ENCODE measurements at places on chromosomes 11 and 22. TPM values are rescaled to one million over a fixed set of nuclear protein-coding genes. Genes with fewer than 3 reads are reported as not detected.

DNA sequence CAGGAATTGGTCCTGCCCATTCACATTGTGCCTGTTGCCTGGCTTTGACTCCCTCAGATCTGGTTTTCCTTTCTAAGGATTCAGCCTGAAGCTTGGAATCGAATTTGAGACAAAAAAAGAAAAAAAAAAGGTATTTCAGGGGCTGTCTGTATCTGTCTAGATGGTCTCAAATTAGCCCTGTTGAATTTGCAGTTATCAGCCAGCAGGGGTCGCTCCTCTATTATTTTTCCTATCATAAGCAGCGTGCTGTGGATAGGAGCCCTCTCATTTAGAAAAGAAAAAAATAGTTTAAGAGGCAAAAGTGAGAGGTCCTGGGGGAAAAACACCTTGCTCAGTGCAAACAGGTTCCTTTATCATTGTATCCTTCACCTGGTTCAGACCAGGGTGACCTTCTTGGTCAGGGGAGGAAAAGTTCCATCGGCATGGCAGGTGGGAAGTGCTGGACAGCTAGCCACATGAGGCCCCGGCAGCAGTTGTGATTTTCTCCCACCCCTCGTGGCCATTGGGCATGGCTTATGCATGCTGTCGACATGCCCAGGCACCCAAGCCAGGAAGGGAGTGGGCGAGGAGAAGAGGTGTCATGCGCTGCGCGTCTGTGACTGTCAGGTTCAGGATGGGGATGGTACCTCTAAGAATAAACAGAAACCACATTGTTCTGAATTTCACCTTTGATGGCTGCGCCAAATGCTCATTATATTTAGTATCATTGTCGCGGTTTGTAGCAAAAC, 13.1 kb downstream of the OR5AK2 start:
- no peak for DNase-seq
- no peak overlapping the region for H3K27ac ChIP-seq
- H3K4me1 ChIP-seq, result no peaks in the 10 kb centered on the region
- no peaks in the 10 kb centered on the region for H3K27me3 ChIP-seq
- no peak overlapping the region for H3K4me3 ChIP-seq

DNA sequence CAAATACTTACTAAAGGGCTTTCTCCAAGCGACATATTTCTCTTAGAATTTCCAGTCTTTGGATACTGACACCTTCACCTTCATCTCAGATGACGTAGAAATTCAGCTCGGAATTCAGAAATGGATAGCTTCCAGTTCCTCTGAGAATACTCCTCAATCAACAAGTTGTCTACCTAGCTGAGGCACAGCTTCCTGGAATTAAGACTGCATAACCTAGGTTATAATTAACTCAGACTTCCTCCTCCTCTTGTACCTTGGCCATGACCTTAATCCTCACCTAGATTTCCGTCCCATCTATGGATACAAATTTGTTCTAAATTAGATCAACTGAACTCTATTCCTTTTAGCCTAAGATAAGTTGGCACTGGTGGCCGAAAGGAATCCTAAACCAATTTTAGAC, 17.4 kb downstream of the ATP5MG start:
- no peaks in the 10 kb centered on the region for H3K36me3 ChIP-seq
- no peak overlapping the region for H3K4me3 ChIP-seq
- H3K27me3 ChIP-seq, result no peaks in the 10 kb centered on the region
- no peak for DNase-seq
- no peak overlapping the region for H3K27ac ChIP-seq

The GCAT gene
- total RNA-seq, result 3.9 TPM

The TMPRSS5 gene
- 1.2 TPM for total RNA-seq

The SCN3B gene
- total RNA-seq, result not detected

- no peak for DNase-seq
- no peak overlapping the region for H3K4me3 ChIP-seq
- no peaks in the 10 kb centered on the region for H3K4me1 ChIP-seq
- no peaks in the 10 kb centered on the region for H3K27me3 ChIP-seq
- H3K27ac ChIP-seq, result no peak overlapping the region
- peaks cover 58% of the 10 kb centered on the region for H3K36me3 ChIP-seq
These were observed 12.0 kb downstream of the PPIL2 start for GRCh38 chr22:21677606-21678443.

DNA sequence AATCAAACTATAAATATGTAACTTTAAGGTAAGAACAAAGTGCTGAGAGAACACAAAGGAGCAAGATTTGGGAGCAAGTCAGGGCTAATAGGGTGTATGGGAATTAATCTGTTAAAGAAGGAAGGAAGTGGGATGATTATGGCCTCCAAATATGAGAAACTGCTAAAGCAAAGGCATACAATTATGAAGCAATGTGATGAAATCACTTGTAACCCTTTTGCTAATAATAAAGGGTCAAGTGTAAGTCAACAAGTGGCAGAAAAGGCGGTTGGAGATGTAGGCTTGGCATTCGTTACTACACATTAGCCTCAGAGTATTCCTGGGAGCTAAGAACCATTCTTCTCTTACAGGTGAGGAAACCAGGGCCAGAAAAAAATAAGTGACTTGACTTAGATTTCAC, 1002.3 kb upstream of the TENM4 start:
- no peaks in the 10 kb centered on the region for H3K27me3 ChIP-seq
- H3K36me3 ChIP-seq, result no peaks in the 10 kb centered on the region
- H3K4me1 ChIP-seq, result no peaks in the 10 kb centered on the region
- H3K27ac ChIP-seq, result no peak overlapping the region

GRCh38 chr11:45267052-45267451, 19.1 kb downstream of the SYT13 start:
- H3K4me3 ChIP-seq, result no peak overlapping the region
- no peak overlapping the region for H3K27ac ChIP-seq
- no peaks in the 10 kb centered on the region for H3K36me3 ChIP-seq
- no peaks in the 10 kb centered on the region for H3K27me3 ChIP-seq
- H3K4me1 ChIP-seq, result no peaks in the 10 kb centered on the region

The DNHD1 gene
- total RNA-seq, result 62.2 TPM

Data from naive thymus-derived CD4-positive, alpha-beta T cell (primary cell).